GM04503 (cell line): ENCODE measurements at places on chromosomes 4 and X.

- DNase-seq: no peak
Measured at GRCh38 chrX:2159393-2159792, 341.4 kb downstream of the DHRSX start.

GRCh38 chrX:56785442-56785841, 56.4 kb downstream of the NBDY start:
- DNase-seq: no peak

- DNase-seq: no peak
Measured at GRCh38 chrX:112851161-112851779, 10.6 kb upstream of the AMOT start.

- DNase-seq: no peak
Measured at GRCh38 chr4:78939667-78940008, 400 bp upstream of the PAQR3 start.

DNA sequence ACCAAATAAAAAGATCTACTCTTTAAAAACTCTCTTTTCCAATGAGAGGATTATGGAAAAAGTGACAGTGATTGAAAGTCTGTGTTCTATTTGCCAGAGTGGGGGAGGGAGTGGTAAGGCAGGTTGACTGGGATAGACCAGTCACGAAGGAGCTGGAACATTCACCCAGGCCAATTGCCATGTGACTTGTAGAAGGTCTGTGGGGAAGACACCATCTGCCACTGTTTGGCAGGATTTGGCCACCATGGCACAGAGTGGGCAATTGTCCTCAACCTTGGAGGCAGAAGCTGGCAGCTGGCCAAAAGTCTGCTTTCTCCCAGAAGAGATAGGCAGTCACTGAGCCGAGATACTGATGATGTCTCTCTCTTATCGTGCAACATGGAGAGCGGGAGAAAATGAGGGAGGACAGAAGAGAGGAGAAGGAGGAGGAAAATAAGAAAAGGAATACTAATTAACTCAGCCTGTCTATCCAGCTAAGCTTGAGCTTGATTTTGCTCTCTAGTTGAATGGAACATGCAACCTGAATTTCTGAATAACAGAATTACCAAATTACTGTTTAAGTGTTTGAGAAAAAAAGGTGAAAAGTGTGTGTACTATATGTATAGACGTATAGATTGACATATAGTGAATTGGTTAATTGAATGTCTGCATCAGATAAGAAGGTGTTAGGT, 267.1 kb downstream of the ARHGAP24 start:
- DNase-seq: no peak

- peak; percentile 11 for DNase-seq
Measured at GRCh38 chr4:81166458-81167160, 48.4 kb downstream of the PRKG2 start.

DNA sequence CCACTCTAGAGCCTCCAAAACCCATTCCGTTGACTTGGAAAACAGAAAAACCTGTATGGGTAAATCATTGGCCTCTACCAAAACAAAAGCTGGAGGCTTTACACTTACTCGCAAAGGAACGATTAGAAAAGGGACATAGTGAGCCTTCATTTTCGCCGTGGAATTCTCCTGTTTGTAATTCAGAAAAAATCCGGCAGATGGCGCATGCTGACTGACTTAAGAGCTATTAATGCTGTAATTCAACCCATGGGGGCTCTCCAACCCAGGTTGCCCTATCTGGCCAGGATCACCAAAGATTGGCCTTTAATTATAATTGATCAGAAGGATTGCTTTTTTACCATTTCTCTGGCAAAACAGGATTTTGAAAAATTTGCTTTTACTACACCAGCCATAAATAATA, 60.8 kb downstream of the ZNF732 start:
- DNase-seq: no peak

DNA sequence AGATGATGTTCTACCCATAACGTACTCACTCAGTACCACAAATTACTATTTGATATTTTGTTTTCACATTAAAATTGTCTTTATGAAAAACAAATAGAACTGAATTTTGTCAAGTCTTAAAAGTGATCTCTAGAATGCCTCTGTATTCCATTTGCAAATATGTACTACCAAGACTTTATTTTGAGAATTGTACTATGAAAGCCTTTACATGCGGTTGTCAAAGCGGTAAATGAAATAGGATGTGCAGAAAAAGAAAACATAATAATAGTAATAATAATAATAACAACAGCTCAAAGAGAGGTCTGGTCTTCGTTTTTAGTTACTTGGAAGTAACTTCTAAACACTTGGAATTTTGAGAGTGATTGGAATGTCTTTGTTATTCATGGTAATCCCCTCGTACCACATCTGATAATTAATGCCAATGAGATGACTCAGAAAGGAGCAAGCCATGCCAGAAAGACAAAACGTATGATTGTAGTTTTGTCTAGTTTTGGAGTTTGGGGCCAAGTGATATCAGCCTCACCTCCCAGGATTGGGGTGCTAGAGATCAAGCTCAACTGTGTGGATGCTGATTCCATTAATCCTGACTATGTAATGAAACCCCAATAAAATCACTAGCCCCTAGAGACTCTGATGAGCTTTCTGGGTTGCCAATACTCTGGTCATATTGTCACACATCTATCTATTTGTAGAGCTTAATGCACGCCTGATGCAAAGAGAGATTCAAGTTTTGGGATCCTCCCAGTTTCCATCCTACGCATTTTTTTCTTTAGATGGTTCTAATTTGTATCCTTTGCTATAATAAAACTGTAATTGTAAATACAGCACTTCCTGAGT, 20.2 kb upstream of the CTSO start:
- no peak for DNase-seq

DNA sequence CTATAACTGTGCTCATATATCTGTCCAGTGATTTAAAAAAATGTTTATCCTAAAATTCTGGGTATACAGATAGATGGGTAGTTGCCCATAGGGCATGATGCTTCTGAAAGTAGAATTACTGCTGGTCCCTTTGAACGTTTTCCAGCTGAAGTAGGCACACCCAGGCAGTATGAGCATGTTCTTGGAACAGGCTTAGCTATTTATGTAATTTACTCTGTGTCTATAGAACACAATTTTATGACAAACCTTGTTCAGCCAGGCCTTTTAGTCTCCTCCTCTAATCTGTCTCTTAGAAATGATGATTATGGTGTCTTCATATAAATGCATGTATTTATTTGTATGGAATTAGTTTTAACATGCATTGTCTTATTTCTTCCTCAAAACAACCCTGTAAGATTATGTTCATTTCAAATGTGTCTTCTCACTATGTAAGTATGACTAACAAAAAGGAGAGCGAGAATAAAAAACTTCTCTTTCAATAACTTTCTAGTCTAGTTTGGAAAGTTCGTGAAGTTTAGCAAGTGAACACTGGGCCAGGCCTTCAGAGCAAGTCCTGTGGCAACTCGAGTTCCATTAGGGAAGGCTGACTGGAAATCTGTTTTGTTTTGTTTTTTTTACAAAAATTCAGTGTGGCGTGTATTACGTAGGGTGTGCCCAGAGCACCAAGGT, 142.0 kb downstream of the AFF1 start:
- DNase-seq: no peak

- no peak for DNase-seq
Measured at GRCh38 chr4:3243136-3243780, 5.7 kb upstream of the MSANTD1 start.

- no peak for DNase-seq
Measured at GRCh38 chr4:48334900-48335384, 6.4 kb upstream of the SLAIN2 start.

- no peak for DNase-seq
Measured at GRCh38 chr4:139756391-139757180, 91.0 kb downstream of the MGST2 start.

DNA sequence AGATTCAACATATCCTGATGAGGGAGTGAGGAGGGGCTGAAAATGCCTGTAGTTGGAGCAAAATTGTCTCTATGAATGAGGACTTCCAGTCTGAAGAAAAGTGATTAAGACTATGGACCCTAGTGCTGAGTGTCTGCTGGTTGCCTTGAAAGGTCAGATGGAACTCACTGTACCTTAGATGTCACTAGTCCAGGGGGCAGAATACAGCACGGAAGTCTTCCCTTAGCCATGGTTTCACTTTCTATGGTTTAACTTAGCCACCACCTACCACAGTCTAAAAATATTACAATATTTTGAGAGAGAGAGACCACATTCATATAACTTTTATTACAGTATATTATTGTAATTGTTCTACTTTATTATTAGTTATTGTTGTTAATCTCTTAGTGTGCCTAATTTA, 223.1 kb downstream of the FMR1NB start:
- DNase-seq: no peak

GRCh38 chr4:62199291-62199810, 999.2 kb downstream of the ADGRL3 start:
- no peak for DNase-seq

DNA sequence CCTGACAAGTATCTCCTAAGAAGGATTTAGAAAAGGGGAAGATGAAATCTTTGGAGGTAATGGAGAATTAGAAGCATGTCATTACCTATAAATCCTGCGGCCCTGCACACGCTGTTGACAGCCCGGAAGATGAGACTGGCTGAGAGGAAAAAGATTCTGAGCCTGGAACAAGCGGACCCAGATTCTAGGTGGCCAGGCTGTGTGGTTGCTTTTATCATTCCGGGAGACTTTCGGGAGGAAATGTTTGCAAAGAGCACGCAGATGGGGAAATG, 5.8 kb upstream of the PPP2R3B start:
- no peak for DNase-seq

DNA sequence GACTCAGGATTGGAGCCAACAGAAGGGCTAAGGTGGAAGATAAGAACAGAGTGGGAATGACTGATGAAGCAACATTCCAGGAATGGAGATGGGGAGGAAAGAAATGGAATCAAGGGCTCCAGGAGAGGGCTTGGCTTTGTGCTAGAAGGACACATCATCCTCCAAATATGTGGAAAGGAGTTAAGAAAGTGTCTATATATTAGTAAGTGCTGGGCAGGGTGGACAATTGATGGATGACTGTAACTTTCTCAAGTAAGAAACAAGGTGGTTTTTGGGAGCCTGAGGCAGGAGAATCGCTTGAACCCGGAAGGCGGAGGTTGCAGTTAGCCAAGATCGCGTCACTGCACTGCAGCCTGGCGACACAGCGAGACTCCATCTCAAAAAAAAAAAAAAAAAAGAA, 71.6 kb upstream of the NFKB1 start:
- DNase-seq: no peak

DNA sequence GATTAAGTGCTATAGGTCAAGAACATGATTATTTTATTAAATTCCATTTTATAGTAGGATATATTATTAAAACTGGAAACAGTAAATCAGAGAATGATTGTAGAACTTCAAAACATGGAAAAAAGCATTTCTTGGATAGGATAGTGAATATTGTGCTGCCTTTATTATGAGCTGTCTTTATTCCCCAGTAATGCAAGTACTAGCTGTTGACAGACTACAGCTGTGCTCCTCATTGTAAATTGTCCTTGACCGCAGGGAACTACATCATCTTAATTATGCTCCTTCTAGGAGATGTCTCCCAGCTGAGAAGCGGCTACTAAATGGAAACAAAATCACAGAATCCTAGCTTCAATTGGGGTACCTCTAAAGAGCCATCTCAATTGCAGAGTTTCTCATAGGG, 1457.2 kb upstream of the PCDH7 start:
- no peak for DNase-seq

DNA sequence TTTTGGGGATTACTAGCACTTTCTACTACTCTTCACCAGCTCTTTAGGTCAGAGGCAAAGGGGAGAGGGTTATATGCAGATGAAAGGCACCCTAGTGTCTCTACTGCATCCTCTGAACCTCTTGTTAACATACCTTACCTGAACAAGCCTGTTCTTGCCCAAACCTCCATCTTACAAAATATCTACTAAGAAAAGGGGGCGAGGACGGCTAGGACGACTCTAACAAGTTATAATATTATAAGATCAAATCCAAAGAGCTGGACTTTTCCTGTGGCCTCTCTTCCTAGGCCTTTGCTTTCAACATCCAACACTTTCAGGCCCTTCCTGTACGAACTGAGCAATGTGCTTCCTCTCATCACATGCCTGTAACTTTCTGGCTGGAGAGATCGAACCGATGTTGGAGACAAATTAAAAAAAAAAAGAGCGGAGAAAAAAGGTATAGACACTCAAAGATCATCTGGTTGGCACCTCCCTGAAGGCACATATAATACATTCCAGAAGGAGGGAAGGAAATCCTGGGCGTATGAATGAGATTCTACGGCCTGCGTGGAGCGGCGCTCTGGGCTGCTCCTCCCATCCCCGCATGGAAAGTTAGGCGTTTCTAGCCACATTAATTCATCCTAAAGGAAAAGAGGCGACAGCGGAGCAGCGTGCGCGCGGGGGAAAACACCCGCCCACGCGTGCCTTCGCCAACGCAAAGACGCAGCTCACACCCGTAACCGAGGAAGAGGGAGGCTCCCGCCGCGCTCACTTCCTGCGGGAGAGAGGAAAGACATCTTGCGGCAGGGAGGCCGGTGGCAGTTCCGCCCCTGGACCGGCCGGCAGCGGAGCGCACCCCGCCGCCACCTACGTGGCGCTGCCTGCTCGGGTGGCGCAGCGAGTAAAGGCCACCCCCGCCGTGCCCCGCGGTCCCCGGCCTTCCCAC, 808 bp downstream of the PRDM5 start:
- DNase-seq: peak; percentile 30

DNA sequence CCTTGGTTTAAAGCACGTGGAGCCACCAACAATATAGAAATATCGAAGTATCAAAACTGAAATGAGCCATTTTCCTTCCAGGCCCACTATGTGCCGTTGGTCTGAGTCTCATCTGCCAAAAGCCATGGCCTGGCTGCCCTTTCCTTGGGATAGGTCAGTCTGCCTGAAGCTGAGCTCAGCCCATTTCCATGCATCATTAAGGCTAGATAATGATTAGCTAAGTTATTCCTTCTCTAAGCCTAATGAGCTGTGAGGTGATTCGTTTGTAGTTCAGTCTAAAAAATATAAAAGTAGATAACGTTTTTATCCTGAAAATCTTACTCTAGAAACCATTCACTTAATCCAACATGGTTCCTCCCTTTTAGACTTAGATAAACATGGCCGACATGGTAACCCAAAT, 936.2 kb upstream of the LCORL start:
- no peak for DNase-seq

GRCh38 chr4:42609051-42609450, 47.9 kb downstream of the ATP8A1 start:
- DNase-seq: no peak

GRCh38 chrX:154021131-154021611, 1.5 kb upstream of the IRAK1 start:
- DNase-seq: no peak

DNA sequence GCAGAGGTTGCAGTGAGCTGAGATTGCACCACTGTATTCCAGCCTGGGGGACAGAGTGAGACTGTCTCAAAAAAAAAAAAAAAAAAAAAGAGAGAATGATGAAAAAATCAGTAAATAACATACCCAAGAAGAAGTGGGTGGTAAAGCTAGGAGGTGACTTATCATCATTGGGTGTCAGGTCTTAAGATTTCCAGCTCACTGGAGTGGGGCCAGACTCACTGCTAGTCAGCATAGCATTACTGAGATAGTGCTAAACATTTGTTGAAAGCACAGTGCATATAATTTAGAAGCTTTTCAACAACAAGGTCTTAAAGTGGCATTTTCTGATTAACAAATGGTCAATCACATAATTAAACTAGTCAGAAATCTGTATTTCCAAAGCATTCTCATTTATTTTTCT, 221.8 kb upstream of the GYPA start:
- DNase-seq: no peak
